ENCODE measurements at places on chromosomes 7 and 10.

GRCh38 chr10:45000752-45001380 lies at the start of gene ZNF22:
Gene ZNF22 (plus strand): TSS chr10:45000923. CDS start chr10:45003369, 2,446 bp downstream.
- peak; percentile 69 for DNase-seq

- peak; percentile 18 for DNase-seq
These were observed 588 bp downstream of the GLI3 start for GRCh38 chr7:42236266-42236975.

GRCh38 chr7:12788171-12788570 lies 100.7 kb downstream of the ARL4A start:
- no peak for DNase-seq

DNA sequence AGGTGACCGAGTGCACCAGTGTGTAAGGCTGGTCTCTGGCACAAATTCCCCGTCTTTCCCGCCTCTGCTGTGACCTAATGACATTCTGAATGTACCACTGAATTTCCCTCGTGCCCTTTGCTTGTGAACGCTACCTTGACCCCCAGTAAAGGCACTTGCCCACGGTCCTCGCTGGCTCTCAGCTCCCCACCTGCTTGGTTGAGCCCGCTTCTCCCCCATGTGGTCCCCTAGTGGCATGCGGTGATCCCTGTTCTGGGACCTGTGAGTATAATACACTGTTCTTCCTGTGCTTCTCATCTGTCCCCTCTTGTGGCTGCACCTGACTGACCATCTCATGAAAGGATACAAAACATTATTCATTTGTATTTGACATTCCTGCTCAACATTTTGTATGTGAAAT lies 495.7 kb downstream of the INHBA start:
- DNase-seq: no peak

DNA sequence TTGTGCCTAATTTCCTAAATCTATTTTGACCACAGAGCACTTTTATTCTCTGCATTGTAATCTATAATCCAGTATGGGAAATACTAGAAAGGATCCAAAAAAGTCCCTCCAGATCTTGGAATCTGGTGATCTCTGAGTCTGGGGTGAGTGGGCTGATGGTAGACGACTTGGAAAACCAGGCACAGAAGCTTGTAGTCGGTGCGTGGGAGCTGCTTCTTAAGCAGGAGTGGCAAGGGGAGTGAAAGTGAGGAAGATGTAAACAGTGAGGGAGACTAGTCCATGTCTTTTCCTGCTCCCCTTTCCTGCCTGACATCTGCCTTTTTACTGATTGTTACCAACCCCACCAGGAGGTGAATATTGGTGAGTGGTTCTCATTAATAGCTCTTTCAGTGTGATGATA lies 6.8 kb downstream of the AUTS2 start:
- no peak for DNase-seq

- DNase-seq: no peak
These were observed 23.8 kb upstream of the STARD3NL start for GRCh38 chr7:38154278-38154677.

GRCh38 chr7:129210256-129210988 lies 14.4 kb upstream of the AHCYL2 start:
- peak; percentile 53 for DNase-seq

- DNase-seq: no peak
These were observed 44.4 kb upstream of the SP4 start for GRCh38 chr7:21383227-21384220.

GRCh38 chr10:90389876-90390275 lies 468.0 kb downstream of the HTR7 start:
- DNase-seq: no peak

GRCh38 chr7:127946111-127946510 lies 85.1 kb downstream of the LRRC4 start:
- no peak for DNase-seq

- DNase-seq: peak; percentile 77
These were observed 72.7 kb downstream of the LHPP start for GRCh38 chr10:124534231-124534798.

DNA sequence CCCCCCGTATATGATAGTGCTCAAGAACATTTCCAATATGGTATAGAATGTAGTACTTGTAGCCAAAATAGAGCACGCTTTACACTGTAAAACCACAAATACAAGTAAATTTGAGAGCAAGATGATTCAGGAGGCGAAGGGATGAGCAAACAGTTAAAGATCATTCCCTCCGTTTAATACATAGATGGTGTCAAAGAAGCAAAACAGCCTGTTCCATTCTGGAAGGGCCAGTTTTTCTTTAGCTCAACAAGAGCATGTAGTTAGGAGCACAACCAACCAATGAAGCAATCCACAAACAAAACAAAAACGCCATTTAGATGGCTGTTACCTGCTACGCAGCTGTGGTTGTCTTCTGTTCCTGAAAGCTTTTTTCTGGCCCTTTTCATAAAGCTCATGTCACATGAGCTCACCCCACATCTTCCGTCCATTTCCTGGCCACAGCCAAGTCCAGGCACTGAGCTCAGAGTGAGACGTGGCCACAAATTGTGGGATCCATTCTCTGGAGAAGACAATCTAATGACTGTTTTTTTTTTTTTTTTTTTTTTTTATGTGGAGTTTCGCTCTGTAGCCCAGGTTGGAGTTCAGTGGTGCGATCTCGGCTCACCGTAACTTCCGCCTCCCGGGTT lies 185.6 kb downstream of the FANK1 start:
- no peak for DNase-seq

DNA sequence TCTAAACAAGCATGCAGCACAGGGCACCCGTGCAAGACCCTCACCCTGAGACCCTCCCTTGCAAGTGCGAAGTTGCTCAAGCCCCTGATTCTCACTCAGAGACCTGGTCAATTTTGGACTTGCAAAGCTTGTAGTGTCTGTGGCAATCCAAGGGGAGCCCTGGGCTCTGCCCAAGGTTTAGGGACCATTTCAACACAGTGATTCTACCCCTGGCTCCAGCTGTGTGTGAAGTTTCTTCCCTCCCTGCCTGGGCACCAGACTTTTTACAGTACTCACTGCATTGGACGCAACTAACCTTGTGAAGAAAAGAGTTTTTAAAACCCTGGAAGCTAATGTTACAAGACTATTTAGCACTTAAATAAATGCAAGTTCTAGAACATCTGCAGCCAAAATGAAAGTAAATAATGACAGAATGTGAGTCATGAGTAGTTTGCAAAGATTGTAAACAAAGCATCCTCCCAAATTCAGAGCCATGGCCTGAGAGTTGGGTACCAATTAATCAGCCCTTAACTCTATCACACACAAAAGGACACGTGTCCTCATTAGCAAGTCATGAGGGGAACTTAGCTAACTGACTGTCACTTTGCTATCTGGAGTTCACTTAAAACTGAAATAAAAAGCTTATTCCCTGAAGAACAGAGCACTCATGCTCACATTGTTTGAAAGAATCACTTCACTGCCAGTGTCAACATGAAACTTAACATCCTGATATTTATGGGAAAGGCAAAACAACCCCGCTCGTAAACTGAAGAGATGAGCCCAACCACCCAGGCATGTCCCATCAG lies 48.1 kb downstream of the RGS10 start:
- no peak for DNase-seq

GRCh38 chr10:34294137-34294536 lies 521.0 kb downstream of the PARD3 start:
- DNase-seq: no peak

DNA sequence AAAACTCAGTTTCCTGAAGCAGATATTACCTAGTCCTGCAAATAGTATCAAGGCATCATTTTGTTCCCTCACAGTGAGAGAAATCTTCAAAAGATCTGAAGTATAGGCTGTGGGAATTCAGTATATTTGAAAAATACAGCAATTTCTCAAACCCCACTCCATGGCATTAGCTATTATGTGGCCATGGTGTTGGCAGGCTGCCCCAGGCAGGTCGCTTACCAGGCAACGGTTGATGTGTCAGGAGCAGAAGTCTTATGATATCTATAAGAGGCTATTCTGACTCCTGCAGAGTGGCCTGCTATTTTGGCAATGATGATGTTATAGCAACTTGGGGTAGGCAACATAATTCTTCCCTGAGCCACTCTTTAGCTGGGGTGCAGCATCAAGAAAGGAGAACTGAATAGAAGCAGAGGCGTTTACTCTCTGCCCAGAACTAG lies 187.9 kb downstream of the PLXDC2 start:
- DNase-seq: no peak

- no peak for DNase-seq
These were observed 34.7 kb upstream of the MKLN1 start for GRCh38 chr7:131293018-131293417.

GRCh38 chr10:52651293-52651692 lies 121.3 kb downstream of the MBL2 start:
- no peak for DNase-seq

GRCh38 chr10:65500716-65501115 lies 1425.1 kb upstream of the LRRTM3 start:
- DNase-seq: no peak

GRCh38 chr7:33909755-33910154 lies 4.4 kb downstream of the BMPER start:
- no peak for DNase-seq

GRCh38 chr7:156118248-156118645 lies 306.0 kb upstream of the SHH start:
- DNase-seq: no peak

GRCh38 chr10:123548770-123549169 lies 117.4 kb upstream of the GPR26 start:
- DNase-seq: no peak

DNA sequence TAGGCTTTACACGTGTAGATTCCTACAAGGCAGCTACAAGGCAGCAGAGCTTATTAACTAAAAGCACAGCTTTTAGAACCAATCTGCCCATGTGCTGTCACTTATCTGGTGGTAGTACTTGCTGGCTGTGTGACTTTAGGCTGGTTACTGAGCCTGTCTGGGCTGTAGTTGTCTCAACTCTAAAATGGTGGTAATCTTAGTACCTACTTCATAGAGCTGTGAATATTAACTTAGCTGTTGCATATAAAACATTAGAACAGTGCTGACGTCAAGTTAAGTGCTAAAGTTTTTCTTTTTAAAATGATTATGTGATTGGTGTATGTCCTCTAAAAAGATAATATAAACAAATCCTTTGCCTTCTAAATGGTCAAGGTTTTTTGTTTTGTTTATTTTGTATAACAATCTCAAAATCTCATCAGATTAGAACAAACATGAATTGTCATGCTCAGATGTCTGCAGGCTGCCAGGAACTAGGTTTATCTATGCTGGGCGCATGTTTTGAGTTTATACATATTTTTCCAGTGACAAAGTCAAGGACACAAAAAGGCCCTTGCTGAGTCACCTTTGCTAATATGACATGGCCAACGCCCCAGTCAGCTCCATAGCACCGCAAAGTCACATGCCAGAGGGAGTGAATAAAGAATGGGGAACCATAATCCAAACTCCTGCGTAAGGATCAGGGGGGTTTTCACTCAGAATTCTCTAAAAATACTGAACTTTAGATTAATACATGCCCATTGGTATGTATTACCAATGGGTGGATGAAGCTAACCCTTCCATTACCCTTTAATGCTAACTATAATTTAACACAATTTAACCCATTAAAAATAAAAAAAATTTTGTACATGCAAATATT lies 39.8 kb upstream of the ARL4A start:
- DNase-seq: no peak

DNA sequence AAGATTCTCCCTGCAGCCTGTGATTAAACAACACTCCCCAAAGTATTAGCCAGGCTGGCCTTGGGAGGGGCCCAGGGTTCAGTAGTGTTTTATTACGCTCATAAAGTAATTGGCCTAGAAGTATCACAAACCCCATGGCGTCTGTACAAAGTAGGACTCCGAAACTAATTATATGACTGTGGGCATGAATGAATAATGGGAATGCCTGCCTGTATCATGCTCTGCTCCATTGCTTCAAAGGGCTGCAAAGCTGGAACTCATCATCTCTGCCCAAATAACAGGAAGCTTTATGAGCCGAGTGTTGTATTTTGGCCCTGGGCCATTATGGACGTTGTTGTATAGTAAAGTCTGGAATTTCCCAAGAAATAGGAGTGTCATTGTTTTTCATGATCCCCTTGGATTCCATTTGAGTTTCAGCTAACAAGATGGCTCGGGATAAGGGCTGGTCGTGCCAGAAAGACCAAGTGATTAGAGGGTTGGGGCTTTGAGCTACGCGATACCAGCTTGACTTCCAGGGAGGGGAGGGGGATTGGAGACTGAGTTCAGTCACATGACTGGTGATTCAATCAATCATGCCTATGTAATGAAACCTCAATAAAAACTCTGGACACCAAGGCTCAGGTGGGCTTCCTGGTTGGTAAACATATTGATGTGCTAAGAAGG lies 65.3 kb upstream of the NPTX2 start:
- no peak for DNase-seq

DNA sequence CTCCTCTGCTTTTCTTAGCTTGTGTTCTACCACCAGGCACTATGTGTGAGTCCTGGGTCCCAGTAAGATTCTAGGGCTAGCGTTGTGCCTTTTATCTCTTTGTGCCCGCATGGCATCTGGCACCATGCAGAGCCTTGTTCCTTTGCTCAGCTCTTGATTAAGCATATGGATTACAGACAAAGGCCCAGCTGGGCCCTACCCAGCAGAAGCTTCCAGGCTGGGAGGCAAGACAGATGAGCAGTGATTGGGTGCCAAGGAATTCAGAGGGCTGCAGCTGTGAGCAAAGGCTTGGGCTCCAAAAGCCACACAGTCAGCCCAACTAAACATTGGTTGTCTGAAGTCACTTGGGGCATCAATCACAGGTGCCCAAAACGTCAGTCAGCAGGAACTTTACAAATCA lies 2.0 kb downstream of the ACSM6 start:
- no peak for DNase-seq

DNA sequence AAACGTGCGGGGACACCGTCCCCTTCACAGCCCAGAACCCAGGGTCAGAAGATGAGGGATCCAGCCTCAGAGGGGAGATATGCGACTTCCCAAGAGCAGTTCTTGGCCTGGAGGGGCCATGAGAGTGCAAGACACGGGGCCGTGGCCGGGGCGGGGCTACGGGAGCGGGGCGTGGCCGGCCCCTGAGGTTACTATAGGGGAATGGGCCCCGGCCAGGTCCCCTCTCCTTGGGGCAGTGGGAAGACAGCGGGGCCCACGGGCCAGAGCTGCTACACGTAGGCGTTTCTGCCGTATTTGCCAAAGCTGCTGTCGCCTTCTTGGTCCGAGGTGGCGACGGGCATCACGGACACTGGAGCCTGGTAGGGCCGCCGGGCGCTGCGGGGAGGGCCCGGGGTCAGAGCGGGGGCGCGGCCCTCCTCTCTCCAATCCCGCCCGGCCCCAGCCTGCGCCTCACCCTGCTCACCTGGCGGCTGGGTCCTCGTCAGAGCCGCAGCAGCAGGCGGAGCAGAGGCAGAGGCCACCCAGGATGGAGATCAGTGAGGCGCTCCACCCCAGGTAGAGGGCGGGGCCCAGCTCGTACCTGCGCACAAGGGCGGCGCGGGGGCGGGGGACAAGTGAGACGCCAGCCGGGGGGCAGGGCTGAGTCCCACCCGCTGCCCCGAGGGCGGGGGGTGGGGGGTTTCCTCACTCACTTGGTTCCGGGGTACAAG lies 5.3 kb downstream of the CLDN15 start:
- no peak for DNase-seq

- no peak for DNase-seq
These were observed 3.2 kb upstream of the FGFR2 start for GRCh38 chr10:121601458-121601857.

- peak; percentile 13 for DNase-seq
These were observed 75.4 kb downstream of the HDAC9 start for GRCh38 chr7:18570890-18571478.

- no peak for DNase-seq
These were observed 46.6 kb upstream of the SLC16A12 start for GRCh38 chr10:89582022-89582421.

GRCh38 chr7:51234139-51234538 lies 82.5 kb downstream of the COBL start:
- DNase-seq: no peak

Data from KBM-7 (cell line).